ENCODE measurements at places on chromosomes 12 and 14.
A peak's percentile ranks its signal among the peaks of the same experiment; 100 is the strongest.

DNA sequence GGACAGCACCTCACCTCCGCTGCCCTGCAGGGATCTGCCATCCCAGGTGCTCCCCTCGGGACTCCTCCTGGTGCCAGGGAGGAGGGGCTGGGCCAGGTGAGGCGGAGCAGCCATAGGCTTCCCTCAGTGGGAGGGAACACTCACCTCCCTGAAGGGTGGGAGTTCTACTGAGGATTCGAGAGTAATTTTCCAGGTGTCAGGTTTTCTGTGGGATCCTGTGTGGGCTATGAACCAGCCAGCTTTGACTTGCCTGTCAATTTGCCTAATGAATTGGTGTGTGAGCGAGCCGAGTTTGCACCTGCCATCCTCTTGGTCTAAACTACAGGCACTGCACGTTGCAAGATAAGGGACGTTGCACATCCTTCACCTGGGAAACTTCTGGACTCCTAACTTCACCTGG is 50.3 kb downstream of the NOC4L start:
- DNase-seq: no peak

- DNase-seq: no peak
These were observed 11.9 kb downstream of the SART3 start for GRCh38 chr12:108548954-108549521.

GRCh38 chr12:125310461-125310860 is 245.2 kb downstream of the AACS start:
- DNase-seq: no peak

- no peak for DNase-seq
These were observed 18.6 kb downstream of the PEX5 start for GRCh38 chr12:7207866-7208625.

GRCh38 chr12:58741226-58741625 is 179.1 kb downstream of the LRIG3 start:
- DNase-seq: peak; percentile 21

DNA sequence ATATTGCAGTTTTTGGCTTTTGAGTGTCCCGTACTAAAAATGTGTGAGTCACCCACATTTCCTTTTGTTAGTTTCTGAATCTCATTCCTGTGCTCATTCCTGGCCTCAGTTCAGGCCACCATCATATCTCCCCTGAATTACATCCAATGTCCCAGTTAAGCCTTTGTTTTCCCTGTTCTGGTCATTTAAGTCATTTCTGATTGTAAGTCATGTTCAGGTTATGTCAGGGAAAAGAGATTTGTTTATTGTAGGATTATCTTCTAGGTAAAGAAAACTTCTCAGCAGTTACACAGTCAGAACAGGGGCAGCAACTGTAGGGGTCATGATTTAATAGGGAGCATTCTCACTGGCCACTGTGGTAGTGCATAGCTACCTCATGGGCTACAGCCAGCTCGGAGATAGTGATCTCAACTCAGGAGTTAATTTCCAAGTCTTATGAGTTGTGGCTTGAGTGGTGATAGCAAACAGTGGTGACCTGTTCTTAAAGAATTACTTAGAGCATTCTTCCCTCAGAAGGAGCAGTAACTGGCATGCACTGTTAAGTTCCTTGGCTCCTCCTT is 6.7 kb downstream of the DDX47 start:
- DNase-seq: peak; percentile 99

GRCh38 chr12:125050446-125050845 is 14.8 kb upstream of the AACS start:
- no peak for DNase-seq

- no peak for DNase-seq
These were observed 9.4 kb upstream of the PTGR2 start for GRCh38 chr14:73842201-73842600.
